ENCODE measurements at places on chromosomes 4 and X. TPM values are rescaled to one million over a fixed set of nuclear protein-coding genes. Genes with fewer than 3 reads are reported as not detected.
A peak's percentile ranks its signal among the peaks of the same experiment; 100 is the strongest.

- DNase-seq: no peak
These were observed 824.0 kb downstream of the STIM2 start for GRCh38 chr4:27684610-27685011.

DNA sequence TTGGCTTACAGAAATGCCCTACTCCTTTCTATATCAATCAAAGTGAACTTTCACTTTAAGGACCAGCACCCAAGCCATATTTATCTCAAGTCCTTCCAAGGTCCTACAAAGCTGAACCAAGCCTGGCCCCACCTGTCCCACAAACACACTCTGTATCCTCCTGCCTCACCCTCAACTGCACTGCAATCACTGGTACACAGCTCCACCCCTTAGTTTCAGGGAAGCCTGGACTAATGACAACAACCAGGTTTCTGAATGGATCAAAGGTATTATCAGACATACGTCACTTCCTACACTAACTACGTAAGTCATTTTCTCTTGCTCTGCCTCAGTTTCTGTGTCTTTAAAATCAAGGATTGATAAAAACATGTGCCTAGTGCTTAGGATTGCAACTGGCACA lies 205.6 kb upstream of the HS3ST1 start:
- no peak for DNase-seq

The PHKA1 gene
- total RNA-seq: not detected

GRCh38 chrX:15674841-15675489 lies 10.4 kb upstream of the CLTRN start:
- DNase-seq: peak; percentile 75

- DNase-seq: no peak
These were observed 106.4 kb downstream of the TRIML1 start for GRCh38 chr4:188245651-188246050.

DNA sequence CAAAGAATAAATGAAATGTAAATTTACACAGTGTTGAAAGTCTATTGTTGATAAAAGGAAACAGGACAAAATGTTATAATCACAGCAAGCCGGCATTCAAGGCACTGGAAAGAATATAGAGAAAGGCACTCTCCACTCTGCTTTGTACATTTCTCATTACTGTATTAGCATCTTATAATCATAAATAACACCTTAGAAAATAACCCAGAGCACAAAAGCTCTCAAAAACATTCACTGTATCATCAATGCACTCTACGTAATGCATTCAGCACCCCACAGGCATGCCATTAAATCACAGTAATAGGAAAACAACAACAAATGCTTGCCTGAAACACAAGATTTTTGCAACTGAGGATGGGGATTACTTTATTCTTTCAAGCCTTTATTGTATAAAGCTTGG lies 75.3 kb upstream of the TRPC3 start:
- no peak for DNase-seq

The KCND1 gene
- 0.66 TPM for total RNA-seq

GRCh38 chr4:159983082-159983481 lies 880.2 kb downstream of the RAPGEF2 start:
- no peak for DNase-seq

DNA sequence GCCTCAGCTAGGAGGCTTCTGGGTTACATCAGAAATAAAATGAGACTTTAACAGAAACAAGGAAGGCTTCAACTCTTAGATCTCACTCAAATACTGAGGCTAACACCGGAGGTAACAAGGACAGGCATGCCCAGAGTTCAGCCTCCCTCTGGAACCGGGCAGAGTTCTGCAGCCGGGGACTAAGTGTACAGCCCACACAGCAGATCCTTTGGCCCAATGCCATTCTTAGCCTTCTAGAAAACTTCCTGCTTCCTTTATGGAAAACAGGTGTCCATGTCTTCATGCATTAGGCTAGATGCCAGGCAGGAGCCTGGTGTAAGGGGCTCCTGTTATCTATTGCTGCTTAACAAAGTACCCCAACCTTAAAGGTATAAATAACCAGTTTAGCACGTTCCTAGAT lies 369.7 kb downstream of the BCOR start:
- DNase-seq: no peak

GRCh38 chr4:180280076-180280475 lies 1963.1 kb upstream of the TENM3 start:
- no peak for DNase-seq

The NXF3 gene
- not detected for total RNA-seq

- no peak for DNase-seq
These were observed 4.9 kb downstream of the CHRNA9 start for GRCh38 chr4:40340030-40340429.

GRCh38 chr4:140046016-140046415 lies 108.0 kb downstream of the MAML3 start:
- DNase-seq: no peak

The CITED1 gene
- total RNA-seq: not detected

- DNase-seq: no peak
These were observed 75.7 kb downstream of the FAM114A1 start for GRCh38 chr4:38943343-38943742.

DNA sequence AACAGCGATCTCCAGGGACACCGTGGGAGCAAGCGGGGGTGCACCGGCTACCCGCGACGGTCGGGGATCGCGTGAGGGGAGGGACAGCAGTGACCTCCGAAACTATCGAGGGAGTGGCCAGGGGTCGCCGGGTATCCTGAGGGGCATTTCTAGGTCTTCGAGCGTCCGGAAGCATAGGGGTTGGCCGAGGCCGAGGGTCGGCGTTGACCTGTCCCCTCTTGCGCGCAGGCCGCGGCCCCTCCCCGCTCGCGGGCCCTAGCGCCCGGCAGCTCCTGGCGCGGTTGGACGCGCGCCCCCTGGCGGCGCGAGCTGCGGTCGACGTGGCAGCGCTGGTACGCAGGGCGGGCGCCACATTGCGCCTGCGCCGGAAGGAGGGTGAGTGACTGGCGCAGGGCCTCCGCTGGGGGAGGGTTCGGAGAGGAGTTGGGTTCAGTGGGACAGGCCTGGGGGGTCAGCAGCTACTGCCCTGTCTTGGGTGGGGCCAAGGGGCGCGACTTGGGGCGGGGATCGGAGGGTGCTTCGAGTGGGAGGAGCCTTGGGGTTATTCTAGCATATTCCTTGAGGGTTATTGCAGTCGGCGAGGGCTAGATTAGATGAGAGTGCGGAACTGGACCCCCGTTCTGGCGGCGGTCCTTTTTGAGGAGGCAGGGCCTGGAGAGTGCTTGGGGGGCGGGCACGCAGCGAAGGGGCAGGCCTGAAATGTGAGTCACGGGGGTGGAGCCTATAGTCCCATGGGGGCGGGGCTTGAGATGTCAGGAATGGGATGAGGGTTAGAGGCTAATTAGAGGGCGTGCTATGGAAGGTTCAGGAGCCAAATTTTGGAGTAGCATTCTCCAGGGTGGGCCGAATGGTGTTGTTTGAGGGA lies 1.2 kb downstream of the MAGIX start:
- peak; percentile 79 for DNase-seq

The STK26 gene
- 20.7 TPM for total RNA-seq

The COL25A1 gene
- total RNA-seq: not detected

GRCh38 chr4:37667197-37668100 lies 18.7 kb downstream of the RELL1 start:
- no peak for DNase-seq
